SW 1271 (cell line): ENCODE measurements at places on chromosomes 2 and 18.
A peak's percentile ranks its signal among the peaks of the same experiment; 100 is the strongest.

- DNase-seq: no peak
These were observed 60.2 kb downstream of the CAVIN2 start for GRCh38 chr2:191786694-191787093.

GRCh38 chr2:127763776-127764175, 47.2 kb downstream of the WDR33 start:
- no peak for DNase-seq

- DNase-seq: no peak
These were observed 12.6 kb upstream of the MLPH start for GRCh38 chr2:237474442-237474911.

GRCh38 chr2:238170386-238171071, 11.8 kb downstream of the ERFE start:
- no peak for DNase-seq

DNA sequence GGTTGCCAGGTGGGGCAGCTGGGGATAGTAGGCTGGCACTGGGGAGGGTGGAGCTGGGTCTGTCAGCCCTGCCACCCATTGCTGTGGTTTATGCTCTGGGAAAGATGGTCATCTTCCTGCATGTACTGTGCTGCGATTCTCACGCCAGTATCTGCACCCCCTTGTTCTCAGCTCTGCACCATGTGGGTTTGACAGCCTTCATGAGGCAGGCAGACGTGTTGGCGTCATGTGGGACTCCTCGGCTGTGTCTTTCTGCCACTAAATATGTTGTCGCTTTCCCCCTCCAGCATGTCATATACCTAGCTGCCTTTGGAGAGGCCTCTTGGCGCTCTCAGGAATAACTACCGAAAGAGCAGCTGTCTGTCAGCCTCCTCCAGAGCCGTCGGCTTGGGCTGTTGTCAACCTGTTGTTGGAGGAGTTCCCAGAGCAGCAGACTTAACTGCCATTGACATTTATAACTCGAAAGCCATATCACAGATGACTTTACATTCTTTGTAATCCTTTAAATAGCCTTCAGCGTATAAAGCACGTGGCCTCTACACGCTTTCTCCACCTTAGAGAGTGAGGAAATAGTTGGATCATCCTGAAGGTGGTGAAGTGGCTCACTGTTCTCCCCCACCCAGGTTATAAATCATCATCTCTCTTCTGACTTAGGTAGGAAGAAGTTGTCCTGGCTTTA, 80.4 kb upstream of the MGAT5 start:
- DNase-seq: no peak

GRCh38 chr2:240302041-240302440, 133.4 kb upstream of the GPC1 start:
- DNase-seq: no peak

DNA sequence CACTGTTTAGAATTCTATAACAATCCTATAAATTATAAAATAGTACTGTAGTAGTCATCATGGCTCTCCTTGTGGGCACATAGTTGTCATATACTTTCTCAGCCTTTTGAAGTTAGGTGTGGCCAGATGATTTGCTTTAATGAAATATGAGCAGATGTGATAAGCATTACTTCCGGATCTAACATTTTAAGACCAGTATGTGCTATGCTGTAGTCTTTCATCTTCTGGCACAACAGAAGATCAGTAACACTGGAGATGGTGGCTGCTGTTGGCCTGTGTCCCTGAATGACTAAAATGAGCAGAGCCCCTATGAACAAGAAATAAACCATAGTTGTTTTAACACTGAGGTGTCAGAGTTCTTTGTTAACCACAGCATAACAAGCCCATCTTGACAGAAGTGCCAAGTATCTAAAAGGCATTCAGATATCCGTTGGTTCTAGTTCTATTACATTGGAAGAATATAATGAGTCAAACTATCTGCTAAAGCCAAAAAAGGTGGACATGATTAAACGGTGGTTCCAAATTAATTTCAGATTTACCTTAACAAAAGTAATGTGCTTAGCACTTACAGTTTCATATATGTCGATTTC, 6.3 kb downstream of the MEX3C start:
- no peak for DNase-seq

DNA sequence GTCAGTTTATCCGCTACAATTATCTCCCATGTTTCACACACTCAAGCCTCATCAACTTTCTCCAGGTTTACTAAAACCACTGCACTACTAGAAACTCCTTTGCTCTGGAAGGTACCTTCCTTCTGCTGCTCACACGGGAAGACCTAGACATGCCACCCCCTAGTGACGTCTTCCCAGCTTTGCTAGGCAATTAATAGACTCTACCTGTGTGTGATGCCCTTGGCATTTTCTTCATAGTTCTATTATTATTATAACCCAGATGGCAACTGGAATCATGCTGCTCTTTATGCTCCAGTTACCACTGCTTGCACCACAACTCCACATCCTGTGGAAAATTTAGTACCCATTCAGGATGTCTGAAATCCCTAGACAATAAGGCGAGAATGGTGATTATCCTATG, 42.4 kb downstream of the CACNB4 start:
- DNase-seq: no peak

DNA sequence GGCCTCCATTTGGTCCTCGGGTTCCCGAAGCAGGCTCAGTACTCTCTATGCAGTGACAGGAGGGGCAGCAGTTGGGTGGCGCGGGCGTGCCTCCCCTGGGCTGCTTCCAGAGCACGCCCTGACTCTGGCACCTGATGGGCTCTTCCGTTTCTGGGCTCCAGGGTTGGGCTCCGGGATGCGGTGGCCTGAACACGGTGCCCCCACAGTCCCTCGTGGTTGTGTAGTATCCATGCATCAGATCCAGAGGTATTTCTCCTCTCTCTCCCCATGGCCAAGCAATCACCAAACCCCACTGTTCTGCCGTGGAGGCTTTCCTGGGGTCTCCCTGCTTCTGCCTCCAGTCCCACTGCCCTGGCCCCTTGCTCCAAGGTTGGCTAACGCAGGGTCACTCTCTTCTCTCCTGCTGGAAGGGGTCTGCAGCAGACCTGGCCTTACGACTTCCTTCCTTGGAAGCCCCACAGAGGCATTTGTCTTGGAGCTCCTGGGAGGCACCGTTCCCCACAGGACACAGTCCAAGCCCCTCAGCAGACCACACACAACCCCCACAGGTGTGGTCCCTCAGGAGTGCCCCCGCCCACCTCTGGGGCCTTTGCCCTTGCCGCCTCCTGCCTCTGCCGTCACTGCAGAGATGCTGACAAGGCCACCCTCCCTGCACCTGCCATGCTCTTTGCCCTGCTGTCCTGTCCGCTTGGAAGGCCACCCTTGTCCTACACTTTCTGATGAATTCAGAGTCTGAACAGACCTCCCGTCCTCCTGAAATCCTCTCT, 136.6 kb upstream of the ASB18 start:
- DNase-seq: no peak

GRCh38 chr2:59176737-59177136, 935.6 kb upstream of the FANCL start:
- no peak for DNase-seq

DNA sequence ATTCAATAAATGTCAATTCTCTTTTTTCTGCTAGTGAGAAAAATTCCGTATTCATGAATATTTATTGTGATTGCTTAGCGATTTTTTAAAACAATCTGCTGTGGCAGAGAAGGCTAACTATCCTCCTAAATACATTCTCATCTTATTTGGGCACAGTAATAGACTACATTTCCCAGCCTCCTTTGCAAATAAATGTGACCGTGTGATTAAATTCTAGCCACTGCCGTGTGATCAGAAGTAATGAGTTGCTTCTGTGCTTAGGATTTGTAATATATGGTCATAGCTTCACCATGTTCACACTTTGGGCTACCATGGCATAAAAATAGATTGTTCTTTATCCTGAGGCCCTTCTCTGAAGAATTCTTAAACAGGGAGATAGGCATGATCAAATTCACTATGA, 179.6 kb downstream of the FAM124B start:
- DNase-seq: peak; percentile 8

GRCh38 chr2:67451086-67451832, 54.1 kb downstream of the ETAA1 start:
- DNase-seq: no peak

GRCh38 chr2:193891023-193891422, 1696.3 kb upstream of the TMEFF2 start:
- no peak for DNase-seq

- DNase-seq: no peak
These were observed 5.3 kb downstream of the GPC1 start for GRCh38 chr2:240440704-240441320.
